ENCODE measurements at places on chromosomes 12 and 14.

GRCh38 chr14:99573000-99573330 lies 31.0 kb downstream of the CCDC85C start:
- H3K27me3 ChIP-seq = no peaks in the 10 kb centered on the region
- H3K4me1 ChIP-seq = peaks cover 26% of the 10 kb centered on the region
- H3K27ac ChIP-seq = no peak overlapping the region
- no peak for DNase-seq

- no peak overlapping the region for H3K27ac ChIP-seq
- H3K4me3 ChIP-seq = no peak overlapping the region
- no peaks in the 10 kb centered on the region for H3K27me3 ChIP-seq
- no peak for DNase-seq
- no peaks in the 10 kb centered on the region for H3K4me1 ChIP-seq
Measured at GRCh38 chr12:7072035-7072434, 11.5 kb downstream of the C1S start.

DNA sequence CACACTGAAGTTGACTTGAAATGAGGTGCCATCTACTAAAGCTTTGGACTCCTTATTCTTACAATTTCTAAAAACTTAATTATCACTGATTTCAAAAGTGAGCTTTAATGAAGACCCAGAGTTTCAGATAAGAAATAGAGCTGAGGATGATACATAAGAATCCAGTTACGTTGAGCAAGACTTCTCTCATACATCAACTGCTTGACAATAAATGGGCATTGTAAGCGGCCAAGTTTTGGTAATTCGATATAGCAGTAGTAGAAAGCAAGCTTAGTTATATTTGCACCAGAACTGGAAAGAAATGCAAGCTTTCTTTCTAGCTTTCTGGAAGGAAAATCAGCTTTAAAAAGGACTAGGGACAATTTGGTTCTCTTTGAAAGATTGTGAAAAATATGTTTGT lies 1359.6 kb downstream of the FSCB start:
- no peak for DNase-seq
- no peaks in the 10 kb centered on the region for H3K4me1 ChIP-seq
- H3K36me3 ChIP-seq = no peaks in the 10 kb centered on the region
- H3K4me3 ChIP-seq = no peak overlapping the region
- H3K27ac ChIP-seq = no peak overlapping the region

DNA sequence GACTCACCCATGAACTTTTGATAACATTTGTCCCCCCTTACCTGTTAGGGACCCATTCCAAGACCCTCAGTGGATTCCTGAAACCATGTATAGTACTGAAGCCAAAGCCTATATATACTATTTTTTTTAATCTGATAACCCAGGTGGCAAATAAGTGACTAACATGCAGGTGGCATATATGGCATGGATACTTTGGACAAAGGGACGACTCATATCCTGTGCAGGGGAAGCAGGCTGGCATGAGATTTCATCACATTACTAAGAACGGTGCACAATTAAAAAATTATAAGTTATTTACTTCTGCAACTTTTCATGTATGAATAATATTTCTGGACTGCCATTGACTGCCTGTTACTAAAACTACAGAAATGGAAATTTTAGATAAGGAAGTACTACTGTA lies 880.1 kb upstream of the FBXO33 start:
- no peak overlapping the region for H3K27ac ChIP-seq
- no peaks in the 10 kb centered on the region for H3K27me3 ChIP-seq
- H3K36me3 ChIP-seq = no peaks in the 10 kb centered on the region
- H3K4me1 ChIP-seq = no peaks in the 10 kb centered on the region

GRCh38 chr14:106396999-106397398 lies 870.6 kb downstream of the TMEM121 start:
- DNase-seq = no peak
- no peaks in the 10 kb centered on the region for H3K4me1 ChIP-seq
- H3K27ac ChIP-seq = no peak overlapping the region
- no peaks in the 10 kb centered on the region for H3K27me3 ChIP-seq
- no peaks in the 10 kb centered on the region for H3K36me3 ChIP-seq

- H3K27ac ChIP-seq = no peak overlapping the region
- peaks cover 2% of the 10 kb centered on the region for H3K4me1 ChIP-seq
- peaks cover 7% of the 10 kb centered on the region for H3K36me3 ChIP-seq
- peak overlapping the region; percentile 83 for H3K4me3 ChIP-seq
- DNase-seq = no peak
Measured at GRCh38 chr12:122981587-122982476, 1.4 kb downstream of the ARL6IP4 start.

DNA sequence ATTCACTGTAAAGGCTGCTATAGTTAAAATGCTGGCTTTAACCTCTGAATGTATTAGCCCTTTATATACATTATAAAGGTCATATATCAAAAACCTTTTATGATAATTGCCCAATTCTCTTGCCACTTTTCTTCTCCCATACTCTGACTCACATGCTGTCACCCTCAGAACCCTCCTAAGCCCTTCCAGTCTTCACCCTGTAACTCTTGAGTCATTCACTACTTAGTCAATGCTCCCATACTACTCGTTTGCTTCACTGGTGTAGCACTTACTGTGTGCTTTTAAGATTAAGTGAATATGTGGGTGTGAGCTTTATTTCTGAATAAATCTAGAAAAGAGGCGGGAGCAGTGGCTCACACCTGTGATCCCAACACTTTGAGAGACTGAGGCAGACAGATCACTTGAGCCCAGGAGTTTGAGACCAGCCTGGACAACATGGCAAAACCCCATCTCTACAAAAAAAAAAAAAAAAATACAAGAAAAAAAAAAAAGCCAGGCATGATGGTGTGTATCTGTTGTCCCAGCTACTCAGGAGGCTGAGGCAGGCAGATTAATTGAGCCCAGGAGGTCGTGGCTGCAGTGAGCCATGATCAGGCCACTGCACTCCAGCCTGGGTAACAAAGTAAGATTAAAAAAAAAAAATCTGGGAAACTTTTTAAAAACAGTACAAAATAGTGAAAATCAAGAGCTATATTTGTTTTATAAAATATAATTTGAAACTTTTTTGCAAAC lies 37.6 kb downstream of the SPATA7 start:
- no peaks in the 10 kb centered on the region for H3K36me3 ChIP-seq
- no peak overlapping the region for H3K27ac ChIP-seq
- no peak for DNase-seq
- H3K27me3 ChIP-seq = no peaks in the 10 kb centered on the region
- no peaks in the 10 kb centered on the region for H3K4me1 ChIP-seq

- DNase-seq = no peak
- no peaks in the 10 kb centered on the region for H3K36me3 ChIP-seq
- no peak overlapping the region for H3K4me3 ChIP-seq
- H3K27ac ChIP-seq = no peak overlapping the region
Measured at GRCh38 chr12:103736572-103736971, 104.5 kb downstream of the NT5DC3 start.

DNA sequence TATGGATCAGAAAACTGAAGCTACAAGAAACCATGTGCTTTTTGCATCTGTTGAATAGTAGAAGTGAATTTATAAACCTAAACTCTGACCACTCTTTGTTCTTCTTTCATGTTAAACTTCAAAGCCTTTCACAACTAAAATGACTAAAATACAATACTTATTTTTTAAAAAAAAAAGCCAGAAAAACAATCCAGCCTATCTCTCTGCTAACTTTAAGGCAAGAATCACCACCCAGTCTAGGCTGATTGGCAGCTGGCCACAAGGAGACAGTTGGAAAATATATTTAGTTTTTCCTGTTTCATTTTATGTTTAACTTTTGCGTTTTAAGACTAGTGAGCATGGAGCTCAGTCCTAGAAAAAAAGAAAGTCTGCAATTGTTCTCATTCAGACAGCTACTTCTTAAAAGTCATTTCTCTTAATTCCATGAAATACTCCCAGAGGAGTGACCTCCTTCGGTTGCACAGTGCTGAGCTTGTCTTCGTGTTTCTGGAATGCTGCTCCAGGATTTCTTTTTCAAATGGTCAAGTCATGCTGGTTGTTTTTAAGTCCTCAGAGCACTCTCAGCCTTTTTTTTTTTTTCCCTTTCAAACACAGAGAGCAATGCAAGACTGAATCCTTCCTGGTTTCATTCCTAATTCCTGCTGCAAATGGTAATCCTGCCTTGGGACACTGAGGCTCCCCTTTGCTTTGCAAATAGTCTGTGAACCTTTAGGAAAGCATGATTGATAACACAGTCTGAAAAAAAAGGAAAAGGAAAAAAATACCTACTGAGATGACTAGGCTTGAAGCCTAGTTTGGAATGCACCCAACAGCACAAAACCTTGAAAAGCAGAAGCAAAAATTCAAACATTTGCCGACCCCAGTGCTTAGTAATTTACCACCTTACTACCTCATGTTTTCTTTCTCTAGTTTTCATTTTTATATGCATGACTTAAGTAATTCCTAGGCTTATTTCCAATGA lies 233.3 kb upstream of the DAAM1 start:
- H3K27me3 ChIP-seq = no peaks in the 10 kb centered on the region
- H3K4me1 ChIP-seq = no peaks in the 10 kb centered on the region
- no peaks in the 10 kb centered on the region for H3K36me3 ChIP-seq
- H3K4me3 ChIP-seq = no peak overlapping the region

- H3K36me3 ChIP-seq = no peaks in the 10 kb centered on the region
- H3K27ac ChIP-seq = no peak overlapping the region
- H3K4me3 ChIP-seq = no peak overlapping the region
- no peaks in the 10 kb centered on the region for H3K27me3 ChIP-seq
- H3K4me1 ChIP-seq = no peaks in the 10 kb centered on the region
Measured at GRCh38 chr12:105072888-105073488, 11.3 kb downstream of the ALDH1L2 start.

DNA sequence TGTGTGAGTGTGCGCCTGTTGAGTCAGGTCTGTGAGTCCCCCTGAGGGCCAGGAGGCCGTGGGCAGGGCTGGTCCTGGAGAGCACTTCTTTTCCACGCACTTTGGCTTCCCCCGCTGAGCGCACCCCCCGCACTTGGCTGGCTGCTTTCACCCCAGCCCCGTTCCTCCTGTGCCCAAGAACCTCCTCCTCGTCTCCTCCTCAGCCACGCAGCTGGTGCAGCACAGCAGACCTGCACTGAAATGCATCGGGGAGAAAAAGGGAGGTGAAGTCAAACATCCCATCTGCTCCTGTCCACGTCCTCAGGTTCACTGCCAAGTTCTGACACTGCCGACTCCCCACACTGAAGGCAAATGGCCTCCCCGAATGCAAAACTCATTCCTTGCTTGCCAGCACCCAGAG lies 362.7 kb upstream of the SFSWAP start:
- H3K27ac ChIP-seq = no peak overlapping the region
- no peak for DNase-seq
- H3K4me1 ChIP-seq = peaks cover 7% of the 10 kb centered on the region
- H3K36me3 ChIP-seq = no peaks in the 10 kb centered on the region
- no peak overlapping the region for H3K4me3 ChIP-seq

DNA sequence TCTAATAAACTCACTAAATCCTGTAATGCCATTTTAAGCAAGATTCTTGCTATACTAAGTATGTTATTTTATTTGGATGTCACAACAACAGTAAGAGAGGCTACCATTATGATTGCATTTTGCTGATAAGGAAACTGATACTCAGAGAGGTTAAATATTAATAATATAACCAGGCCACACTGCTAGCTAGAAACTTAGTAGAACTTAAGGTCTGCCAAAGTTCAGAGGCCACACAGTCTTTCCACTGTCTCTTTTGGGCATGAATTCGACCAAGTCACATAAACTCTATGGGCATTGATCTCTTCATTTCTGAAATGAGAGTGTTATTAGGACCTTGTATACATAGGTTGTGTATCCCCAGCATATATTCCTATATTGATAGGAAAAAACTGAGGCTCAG lies 147.9 kb downstream of the SYNE2 start:
- DNase-seq = no peak
- H3K4me3 ChIP-seq = no peak overlapping the region
- no peak overlapping the region for H3K27ac ChIP-seq
- H3K4me1 ChIP-seq = no peaks in the 10 kb centered on the region
- H3K27me3 ChIP-seq = no peaks in the 10 kb centered on the region

DNA sequence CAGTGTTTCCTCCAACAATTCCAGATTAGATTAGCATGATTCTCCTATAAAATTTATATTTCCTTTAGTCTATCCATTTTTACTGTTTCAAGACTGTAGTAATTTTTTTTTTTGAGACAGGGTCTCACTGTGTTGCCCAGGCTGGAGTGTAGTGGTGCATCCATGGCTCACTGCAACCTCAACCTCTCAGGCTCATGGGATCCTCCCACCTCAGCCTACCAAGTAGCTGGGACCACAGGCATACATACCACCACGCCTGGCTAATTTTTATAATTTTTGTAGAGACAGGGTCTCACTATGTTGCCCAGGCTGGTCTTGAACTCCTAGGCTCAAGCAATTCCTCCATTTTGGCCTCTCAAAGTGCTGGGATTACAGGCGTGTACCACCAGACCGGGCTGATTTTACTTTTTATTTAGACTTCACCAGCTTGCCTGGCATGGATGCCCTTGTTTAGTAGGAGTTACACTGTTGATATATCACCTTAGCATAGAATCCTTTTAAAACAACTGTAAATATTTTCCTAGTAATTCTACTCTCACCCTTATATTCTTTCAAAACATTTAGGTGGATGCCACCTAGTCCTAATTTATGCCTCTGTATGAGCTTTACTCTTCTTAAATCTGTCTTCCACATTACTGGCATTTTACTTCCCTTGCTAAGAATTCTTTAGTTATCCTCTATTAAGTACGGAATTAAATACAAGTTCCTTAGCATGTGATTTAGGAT lies 55.8 kb upstream of the LIMA1 start:
- no peak overlapping the region for H3K27ac ChIP-seq
- no peaks in the 10 kb centered on the region for H3K27me3 ChIP-seq
- H3K4me1 ChIP-seq = no peaks in the 10 kb centered on the region
- H3K4me3 ChIP-seq = no peak overlapping the region

- no peak overlapping the region for H3K27ac ChIP-seq
- H3K4me1 ChIP-seq = no peaks in the 10 kb centered on the region
- no peak overlapping the region for H3K4me3 ChIP-seq
- H3K27me3 ChIP-seq = no peaks in the 10 kb centered on the region
- H3K36me3 ChIP-seq = no peaks in the 10 kb centered on the region
- DNase-seq = no peak
Measured at GRCh38 chr12:96132819-96133218, 61.4 kb upstream of the ELK3 start.

DNA sequence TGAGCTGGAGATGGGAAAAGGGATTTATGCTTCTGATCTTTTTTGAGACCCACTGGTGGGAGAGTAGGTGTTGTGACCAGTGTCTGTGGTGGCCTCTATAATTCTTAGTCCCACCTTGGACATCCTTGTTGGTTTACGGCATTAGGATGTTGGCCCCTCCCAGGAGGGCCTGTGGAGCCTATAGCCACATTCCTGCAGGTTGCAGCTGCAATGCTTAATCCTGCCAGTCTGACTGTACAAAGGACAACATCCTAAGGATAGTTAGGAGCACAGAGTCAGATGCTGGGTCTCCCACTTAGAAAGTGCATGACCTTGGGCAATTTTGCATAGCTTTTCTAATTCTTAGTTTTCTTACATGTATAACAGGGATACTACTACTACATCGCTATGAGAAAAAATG lies 150.9 kb upstream of the SLC38A2 start:
- no peak overlapping the region for H3K27ac ChIP-seq
- H3K4me1 ChIP-seq = no peaks in the 10 kb centered on the region
- H3K36me3 ChIP-seq = no peaks in the 10 kb centered on the region

Data from iPS DF 6.9 (cell line).